ENCODE measurements at places on chromosomes 12 and 14.

- DNase-seq, result no peak
Observed at GRCh38 chr14:92236243-92236900, 86.6 kb upstream of the SLC24A4 start.

DNA sequence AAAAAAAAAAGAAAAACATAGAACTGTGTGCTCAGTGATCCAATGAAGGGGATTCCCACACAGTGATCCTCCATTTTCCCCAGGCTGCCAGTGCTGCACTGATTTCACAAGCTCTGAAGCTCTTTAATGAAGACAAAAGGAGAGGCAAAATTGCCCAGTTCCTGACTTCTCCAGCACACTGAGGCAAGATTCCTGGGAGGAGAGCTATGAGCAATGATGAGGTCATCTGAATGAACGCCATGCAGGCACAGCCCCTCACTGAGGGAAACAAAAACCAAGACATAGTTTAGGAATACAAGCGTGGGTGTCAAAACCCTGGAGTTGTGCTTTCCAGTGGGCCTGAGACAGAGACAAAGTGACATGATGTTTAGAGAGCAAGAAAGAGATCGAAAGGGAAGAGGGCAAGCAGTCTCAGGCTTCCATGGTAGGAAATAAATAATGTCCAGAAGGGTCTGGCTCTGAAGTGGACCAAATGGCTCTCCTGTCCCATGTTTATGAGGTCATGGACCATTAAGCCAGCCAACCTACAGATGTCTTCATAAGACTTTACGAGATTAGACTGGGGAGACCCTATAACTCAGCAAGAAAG, 40.9 kb upstream of the SMUG1 start:
- DNase-seq, result no peak

DNA sequence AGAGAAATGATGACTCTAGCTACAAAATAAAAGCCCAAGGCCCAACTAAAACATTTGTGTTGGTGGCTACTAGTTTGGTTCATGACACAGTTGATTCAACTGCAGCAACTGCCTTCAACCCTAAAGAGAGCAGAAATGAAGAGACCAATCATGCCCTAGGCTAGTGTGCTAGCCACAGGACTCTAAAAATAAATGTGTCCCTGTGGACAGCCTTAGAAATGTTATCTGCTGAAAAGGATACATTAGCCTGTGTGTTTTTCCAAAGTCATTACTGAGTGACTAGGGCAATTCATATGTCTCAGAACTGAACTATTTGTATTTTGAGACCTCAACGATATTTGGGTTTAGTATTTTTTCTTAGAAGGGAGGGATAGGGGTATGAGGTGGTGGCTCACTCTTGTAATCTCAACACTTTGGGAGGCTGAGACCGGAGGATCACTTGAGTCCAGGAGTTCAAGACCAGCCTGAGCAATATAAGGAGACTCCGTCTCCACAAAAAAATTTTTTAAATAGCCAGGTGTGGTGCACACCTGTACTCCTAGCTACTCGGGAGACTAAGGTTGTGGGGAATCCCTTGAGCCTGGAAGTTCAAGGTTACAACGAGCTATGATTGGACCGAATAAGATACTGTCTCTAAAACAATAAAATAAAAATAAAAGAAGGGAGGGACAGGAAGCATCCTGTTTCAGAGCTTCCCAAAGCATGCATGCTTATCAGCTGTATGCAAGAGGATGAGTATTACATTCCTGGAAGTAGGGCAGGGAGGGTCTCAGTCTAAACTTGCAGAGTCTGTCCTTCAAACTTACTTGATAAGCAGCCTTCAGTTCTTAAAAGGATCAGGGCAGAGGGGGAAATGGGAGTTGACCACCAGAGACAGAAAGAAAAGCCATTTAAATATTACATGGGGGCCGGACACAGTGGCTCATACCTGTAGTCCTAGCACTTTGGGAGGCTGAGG, 29.6 kb upstream of the NAP1L1 start:
- no peak for DNase-seq

GRCh38 chr12:21558100-21558679, 32.1 kb downstream of the SPX start:
- no peak for DNase-seq

GRCh38 chr14:96792003-96792402, 5.2 kb upstream of the VRK1 start:
- DNase-seq, result no peak

DNA sequence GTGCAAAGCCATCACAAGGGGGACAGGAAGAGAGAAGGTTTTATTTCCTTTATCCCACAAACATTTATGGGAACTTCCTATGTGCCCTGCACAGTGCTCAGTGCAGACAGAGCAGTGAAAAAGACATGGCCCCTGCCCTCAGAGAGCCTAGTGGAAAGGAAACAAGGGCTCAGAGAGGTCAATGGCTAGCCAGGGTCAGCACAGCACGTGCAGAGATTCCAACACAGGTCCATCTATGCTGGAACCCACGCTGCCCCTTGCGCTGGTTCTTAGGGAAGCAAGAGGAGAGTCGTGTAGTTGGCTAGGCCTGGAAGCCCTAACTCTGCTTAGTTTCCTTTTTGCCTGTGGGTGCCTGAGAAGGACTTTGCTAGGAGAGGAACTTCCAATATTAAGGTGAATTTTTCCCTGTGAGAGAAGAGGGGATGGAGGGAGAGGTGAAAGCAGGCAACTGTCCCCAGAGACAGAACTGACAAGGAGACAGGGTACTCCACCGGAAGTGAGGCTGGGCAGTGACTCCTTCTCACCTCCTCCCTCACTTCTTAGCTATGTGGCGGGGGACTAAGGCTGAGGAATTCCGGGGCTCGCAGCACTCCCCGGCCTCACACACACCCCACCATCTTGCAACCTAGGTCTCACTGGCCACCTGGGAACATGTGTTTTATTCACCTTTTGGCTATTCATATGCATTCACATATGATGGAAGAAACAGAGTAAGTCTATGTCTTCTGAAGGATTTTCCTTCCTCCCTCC, 12.1 kb upstream of the GPX2 start:
- no peak for DNase-seq

DNA sequence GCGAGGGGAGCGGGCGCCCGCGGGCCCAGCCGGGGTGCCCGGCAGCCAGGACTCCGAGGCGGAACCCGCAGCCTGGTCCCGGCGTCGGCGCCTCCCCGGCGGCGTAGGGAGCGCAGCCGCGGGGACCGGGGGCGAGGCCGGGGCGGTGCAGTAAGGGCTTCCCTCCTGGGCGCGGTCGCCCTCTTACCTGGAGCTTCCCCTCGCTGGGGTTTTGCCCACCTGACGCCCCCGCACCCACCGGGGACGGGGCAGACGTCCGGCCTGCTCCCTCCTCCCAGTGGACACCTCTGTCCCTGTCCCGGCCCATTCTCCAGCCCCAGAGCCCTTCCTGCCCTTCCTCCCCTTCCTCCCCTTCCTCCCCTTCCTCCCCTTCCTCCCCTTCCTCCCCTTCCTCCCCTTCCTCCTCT, 413 bp upstream of the TUBA1C start:
- no peak for DNase-seq

GRCh38 chr14:81772381-81772780, 238.7 kb upstream of the SEL1L start:
- DNase-seq, result no peak

- DNase-seq, result no peak
Observed at GRCh38 chr12:85466890-85467289, 186.9 kb downstream of the ALX1 start.

DNA sequence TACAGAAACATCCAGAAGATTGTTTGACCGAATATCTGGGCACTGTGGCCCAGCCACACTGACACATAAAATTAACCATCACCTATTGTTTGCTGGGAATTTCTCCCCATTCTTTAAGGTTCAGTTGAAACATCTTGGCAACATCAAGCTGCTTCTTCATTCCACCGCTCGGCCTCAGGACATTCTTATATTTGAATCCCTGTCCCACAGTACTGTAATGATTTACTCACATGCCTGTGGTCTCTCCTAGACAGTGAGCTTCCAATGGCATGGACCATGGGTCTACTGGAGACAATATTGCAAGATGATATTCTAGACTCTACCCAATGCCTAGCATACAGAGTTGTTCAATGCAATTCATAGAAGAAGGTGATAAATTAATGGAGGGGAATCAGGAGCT, 56.1 kb downstream of the EMP1 start:
- DNase-seq, result no peak

DNA sequence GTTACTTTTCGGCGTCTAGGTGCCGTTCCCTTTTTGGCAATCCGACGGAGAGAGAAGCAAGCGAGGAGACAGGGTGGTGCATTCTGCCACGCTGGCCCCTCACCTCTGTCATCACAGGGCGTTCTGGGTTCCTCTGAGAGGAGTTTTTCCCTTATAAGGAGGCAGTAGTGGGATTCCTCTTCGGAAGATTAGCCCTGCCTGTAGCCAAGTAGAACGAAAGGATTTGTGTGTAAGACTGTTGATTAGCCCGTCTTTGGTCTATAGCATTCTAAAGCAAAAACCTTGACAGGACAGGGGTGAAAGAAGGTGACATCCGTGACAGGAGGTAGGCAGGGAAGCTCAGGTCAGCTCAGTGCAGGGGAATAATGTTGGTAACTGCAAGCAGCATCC, 9.1 kb upstream of the NEMF start:
- DNase-seq, result peak; percentile 30

DNA sequence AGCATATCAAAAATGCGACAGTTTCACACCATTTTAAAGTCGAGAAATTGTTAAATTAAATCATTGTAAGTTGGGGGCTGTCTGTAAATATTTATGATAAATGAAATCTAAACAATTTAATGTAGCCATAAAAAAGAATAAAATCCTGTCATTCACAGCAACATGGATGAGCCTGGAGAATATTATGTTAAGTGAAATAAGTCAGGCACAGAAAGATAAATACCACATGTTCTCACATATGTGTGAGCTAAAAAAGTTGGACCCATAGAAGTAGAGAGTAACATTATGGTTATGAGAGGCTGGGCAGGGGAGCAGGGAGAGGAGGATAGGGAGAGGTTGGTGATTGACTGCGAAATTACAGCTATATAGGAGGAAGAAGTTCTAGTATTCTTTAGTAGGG, 135.9 kb downstream of the GARIN6 start:
- DNase-seq, result no peak

DNA sequence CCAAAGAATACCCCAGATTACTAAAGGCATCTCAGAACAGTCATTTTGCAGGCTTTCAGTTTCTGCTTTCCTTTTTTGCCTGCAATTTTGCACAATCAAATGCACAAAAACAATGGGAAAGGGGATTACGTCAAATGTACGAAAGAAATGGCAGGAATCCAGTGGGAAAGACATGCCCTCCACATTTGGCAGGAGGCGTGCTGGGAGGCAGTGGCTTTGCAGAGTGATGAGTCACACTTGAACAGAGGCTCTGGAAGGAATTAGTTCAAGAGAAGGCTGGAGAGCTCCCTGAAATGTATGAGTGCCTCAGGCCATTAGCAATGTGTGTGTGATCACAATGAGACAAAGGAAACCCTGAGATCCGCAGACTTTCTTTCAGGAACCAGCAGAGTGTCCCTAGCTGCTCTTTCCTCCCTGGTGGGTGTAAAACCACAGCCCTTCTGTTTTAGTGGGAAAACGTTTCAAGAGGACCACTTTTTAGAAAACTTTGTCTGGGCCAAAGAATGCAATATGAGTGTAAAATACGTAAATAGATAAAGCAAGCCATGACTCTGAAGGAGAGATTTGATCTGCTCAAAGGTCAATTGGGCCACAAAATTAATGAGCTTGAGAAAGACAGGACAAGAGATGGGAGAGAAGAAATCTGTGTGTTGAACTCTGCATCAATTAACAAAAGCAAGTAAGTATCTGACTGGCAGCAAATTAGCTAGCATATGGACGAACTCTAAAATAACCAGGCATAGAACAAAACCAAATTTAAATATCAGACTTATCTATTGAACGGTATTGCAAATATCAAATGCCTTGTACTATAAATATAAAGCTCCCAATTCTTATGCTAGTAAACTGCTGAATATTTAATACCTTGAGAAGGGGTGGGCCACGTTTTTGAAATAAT, 155.4 kb upstream of the PDE3A start:
- no peak for DNase-seq

DNA sequence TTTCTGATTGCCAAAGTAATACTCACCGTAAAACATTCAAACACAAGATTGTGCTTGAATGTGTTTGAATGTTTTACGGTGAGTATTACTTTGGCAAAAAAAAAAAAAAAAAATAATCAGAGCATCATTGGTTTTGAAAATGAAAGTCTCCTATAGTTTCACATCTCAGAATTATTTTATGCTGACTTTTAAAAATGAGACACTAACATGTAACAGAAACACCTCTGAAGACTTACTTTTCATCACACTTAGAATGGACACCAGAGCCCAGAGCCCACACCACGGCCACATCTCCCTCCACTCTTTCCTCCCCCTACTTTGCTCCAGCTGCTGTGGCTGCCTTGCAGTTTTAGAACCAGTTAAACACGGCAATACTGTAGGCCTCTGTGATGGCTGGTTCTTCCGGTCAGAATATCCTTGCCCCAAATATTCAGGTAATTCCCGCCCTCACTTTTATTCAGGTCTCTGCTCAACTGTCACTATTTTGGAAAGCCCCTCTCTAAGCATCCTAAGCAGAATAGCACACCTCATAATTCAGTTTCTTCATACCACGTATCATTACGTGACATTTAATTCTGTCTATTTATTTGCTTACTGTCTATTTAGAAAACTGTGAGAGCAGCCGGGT, 138.9 kb upstream of the MAX start:
- DNase-seq, result no peak

GRCh38 chr12:22899184-22899583, 274.2 kb downstream of the ETNK1 start:
- DNase-seq, result no peak

DNA sequence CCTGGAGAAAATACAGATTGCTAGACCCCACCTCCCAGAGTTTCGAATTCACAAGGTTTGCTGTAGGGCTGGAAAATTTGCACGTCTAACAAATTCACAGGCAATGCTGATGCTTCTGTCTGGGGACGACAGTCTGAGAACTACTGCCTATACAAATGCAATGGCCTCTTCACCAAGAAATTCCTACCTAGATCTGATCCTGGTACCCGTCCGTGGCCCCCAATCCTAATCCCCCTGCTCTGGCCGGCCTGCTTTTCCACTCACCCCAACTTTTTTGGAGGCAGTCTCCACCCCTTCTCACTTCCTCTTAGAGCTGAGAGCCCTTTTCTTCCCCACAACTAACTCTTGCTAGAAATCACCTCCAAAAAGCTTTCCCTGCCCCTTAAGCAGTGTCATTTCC, 3.1 kb upstream of the SSH1 start:
- no peak for DNase-seq

GRCh38 chr14:72745546-72745945, 148.4 kb downstream of the DPF3 start:
- DNase-seq, result no peak

DNA sequence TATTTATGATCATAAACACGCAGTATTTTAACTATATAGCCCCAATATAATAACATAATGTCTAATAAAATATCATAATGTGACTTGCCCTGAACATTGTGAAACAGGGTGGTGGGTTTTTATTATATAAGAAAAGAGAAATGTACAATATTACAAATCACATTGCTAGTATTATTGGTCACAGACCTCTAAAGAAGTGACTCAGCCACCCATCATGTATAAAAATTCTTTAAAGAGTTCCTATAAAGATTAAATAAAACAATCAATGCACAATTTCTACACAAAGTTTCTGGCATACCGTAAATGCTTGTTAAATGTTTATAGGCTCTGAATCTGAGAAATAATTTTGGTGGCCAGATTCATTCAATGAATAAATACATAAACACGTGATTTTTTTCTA, 28.9 kb downstream of the ABCC9 start:
- DNase-seq, result no peak

GRCh38 chr12:117342682-117343081, 18.7 kb downstream of the NOS1 start:
- DNase-seq, result no peak

- DNase-seq, result no peak
Observed at GRCh38 chr12:12716151-12716792, 896 bp upstream of the CDKN1B start.

GRCh38 chr12:88867510-88867909, 287.2 kb upstream of the KITLG start:
- no peak for DNase-seq
